ENCODE measurements at places on chromosomes 2 and 18.

DNA sequence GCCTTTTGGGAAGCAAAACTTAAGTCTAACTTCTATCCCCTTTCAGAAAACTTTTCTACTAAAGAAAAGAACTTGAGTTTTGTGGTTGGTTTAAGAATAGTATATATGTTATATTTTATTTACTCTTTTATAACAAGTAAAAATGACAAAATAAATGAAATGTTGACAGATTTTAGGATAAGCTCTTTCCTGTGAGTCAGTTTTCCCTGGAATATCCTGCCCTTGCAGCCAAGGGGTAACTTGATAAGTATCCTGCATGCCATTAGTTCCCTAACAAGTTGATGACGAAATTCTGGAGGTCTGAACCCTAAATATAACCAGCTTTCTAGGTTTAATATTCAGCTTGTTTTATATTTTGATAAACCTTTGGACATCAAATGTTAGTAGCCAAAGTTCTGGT lies 7.3 kb upstream of the HTR2B start:
- no peak for DNase-seq

- peak; percentile 88 for DNase-seq
Measured at GRCh38 chr18:12657684-12658425, at the start of gene SPIRE1. SPIRE1 (minus strand) TSS chr18:12658107; CDS start chr18:12657866, 241 bp downstream.

- no peak for DNase-seq
Measured at GRCh38 chr2:101307503-101307902, 998 bp downstream of the RNF149 start.

GRCh38 chr2:71122387-71123298 lies 7.4 kb downstream of the MCEE start:
- DNase-seq, result no peak

DNA sequence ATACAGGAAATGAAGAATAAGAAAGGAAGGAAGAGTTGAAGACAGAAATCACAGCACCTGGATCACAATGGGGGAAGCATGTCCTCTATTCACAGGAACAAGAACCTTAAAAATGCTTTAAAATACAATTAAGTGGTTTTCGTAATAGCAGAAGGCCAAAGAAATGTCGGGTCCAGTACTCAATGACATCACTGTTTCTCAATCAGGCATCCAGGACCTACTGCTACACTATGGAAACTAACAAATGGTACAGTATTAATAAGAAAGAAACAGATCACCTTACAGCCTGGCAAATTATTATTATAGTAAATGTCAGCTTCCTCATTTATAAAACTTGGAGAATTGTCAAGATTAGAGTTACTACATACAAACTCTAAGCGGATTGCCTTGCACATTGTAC lies 15.8 kb downstream of the HNRNPLL start:
- no peak for DNase-seq

DNA sequence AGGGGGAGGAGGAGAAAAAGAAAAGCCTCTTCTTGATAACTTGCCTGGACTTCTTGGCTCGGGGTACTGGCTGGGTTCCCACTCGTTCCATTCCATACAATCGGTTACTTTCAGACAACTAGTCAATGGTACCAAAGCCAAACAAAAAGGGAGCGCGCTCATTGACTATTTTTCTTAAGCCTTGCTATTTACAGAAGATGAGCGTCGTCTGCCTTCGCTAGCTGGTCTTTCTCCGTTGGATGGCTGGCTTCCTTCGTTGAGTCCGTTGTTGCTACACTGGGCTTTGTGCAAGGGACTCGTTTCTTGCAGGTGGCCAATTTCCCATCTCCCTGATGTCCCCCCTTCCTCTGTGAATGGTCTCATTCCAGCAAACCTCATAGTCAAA lies 260.4 kb downstream of the ZNF516 start:
- peak; percentile 84 for DNase-seq

DNA sequence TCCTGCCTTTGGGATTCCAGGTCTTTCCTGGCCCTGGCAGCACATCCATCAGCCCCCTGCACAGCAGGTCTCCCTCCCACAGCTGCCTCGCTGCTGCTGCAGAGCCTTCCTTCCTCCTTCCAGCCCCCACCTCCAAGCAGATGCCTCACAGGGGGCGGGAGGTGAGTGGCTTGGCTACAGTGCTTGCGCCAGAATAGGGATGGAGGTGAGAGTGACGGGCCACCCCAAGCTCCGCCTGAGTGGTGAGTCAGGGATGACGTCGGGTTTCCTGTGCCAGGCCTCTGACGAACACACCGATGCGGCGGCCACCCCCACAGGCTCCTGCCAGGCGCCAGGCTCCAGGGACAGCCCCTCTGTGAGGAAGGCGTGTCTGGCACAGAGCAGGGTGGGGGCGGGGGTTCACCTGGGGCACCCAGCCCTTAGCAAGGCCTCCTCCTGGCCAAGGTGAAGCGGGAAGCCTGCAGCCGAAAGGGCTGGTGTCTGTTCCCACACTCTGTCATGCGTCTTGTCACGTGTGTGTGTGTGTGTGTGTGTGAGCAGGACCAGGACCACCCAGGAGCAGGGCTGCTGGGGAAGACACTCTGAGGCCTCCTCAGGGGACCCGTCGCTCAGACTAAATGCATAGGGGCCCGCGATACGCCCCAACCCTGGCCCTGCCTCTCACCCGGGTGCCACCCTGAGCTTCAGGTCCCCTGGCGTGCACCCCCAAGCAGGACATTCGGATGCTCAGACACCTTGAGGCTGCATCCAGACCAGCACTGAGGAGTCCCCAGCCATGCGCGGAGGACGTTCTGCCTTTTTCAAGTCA lies 3.4 kb upstream of the DUSP2 start:
- DNase-seq, result peak; percentile 68

DNA sequence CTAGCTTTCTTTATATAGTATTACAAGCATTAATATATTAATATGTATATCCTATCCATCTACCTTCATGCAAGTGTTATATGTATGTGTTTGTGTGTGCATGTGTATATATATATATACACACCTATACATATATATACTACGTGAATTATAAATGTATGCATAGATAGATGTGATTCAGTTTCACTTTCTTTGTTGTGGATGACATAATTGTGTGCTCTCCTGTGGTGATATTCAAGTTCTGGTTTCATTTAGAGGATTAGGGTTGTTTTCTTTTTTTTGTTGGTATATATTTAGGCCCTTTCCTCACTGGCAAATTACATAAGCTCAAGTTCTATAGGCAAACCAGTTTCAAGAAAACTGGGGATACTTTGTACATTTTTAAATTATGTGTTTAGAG lies 225.7 kb upstream of the FANCL start:
- DNase-seq, result no peak

DNA sequence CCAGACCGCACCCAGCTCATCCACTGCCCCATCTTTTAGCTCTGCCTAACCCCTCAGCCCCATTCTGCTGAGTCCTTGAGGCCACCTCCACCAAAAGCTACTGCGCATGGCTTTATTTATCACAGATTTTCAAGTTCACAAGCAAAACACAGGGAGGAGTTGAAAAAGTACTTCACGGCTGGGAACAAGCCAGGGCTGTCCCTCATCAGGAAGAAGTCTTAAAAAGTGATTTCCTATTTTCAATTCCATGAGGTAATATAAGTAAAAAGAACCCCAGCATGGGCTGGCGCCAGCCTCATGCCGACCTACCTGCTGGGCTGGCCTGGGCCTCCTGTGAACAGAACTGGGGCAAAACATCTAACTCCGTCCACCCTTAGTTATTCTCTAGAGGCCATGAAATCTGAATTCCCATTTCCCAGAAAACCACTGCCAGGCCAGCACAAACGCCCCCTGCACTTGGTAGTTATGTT lies 69.0 kb downstream of the POLR1A start:
- no peak for DNase-seq

- DNase-seq, result no peak
Measured at GRCh38 chr2:98310010-98310409, 36.2 kb upstream of the CNGA3 start.

- DNase-seq, result no peak
Measured at GRCh38 chr2:187500585-187501359, 52.7 kb upstream of the CALCRL start.

DNA sequence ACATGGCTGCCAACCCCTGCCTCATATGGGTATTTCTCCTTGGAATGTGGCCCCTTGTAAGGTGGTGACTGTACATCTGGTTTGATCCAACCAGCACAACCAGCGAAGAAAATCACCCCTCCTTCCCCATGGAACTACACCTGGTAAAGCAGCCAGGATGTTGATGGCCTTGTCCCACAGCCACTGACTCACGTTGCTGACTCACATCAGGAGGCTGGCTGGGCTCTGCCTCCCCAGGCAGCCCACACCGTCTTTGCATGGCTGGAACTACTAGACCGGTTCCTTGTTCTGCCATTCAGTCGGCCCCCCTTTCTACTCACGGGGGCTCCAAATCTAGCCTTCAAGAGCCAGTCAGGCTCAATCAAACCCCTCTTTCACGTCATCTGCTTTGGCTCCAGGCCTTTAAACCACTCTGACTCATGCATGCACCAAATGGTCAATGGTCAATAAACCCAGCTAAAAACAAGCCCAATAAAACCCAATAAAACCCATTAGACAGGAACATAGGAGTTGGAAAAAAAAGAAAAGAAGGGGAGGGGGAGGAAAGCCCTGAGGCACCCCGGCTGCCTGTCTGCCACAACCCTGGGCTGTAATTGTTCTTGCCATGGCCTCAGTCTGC lies 114.8 kb downstream of the PLB1 start:
- DNase-seq, result no peak

GRCh38 chr2:78411303-78411702 lies 614.2 kb upstream of the REG3G start:
- no peak for DNase-seq

DNA sequence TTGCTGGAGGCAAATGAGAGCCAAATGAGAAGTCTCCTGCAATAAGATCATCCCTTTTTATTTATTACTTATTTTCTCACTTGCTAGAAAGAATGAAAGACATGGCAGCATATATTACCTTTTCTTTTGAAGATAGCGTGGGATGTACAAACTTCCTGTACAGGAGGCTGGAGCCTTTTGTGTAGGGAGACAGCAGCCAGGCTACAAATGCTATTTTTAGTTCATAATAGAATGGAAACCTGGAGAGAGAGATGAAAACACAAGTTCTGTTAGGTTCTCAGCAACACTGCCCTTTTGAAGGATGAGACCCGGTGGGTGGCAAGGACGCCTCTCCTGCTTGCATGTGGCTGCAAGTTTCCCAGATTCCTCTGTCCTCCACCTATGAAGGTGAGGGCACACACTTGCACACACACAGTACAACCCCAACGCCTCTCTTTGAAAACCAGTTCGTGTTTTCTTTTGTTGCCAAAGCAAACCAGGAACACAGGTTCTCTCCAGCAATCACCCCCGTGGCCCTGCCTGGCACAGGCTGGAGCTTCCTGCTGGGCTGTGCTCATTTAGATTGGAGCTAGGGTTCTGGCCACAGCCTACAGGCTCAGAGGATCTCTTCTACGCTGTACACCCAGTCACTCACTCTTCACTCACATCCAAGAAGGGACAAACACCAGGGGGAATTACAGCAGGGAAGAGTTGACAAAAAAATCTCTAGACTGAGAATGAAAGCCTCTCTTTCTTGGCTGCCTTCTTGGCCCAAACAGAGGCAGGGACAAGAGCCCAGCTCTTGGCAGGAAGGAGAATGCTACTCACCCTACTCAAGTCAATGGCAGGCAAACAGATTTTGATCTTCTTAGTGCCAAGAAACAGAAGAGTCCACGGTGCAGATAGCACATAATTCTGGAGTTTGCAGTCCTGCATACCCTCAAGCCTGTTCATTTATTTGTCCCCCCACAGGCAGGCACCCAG lies 55.6 kb downstream of the MRPL35 start:
- DNase-seq, result peak; percentile 62

DNA sequence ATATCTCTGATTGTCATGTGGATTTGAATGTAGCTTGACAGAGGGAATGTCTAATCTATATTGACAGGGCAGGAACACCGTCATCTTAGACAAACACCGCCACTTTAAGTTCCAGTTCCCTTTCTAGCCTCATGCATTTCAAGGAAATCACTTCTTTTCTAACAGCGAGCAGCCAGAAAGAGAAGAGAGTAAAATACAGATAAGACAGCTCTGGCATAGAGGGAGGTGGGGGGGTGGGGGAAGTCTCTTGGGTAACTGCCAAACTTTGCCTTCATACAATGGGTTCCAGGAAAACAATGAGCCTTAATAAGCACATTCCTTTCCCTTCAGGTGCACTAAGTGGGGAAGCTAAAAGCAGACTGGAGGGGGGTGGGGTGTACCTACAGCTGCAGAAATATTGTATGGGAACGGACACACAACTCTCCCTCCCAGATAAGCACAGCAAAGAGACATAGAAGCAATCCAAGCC lies 37.2 kb downstream of the CASP10 start:
- no peak for DNase-seq

DNA sequence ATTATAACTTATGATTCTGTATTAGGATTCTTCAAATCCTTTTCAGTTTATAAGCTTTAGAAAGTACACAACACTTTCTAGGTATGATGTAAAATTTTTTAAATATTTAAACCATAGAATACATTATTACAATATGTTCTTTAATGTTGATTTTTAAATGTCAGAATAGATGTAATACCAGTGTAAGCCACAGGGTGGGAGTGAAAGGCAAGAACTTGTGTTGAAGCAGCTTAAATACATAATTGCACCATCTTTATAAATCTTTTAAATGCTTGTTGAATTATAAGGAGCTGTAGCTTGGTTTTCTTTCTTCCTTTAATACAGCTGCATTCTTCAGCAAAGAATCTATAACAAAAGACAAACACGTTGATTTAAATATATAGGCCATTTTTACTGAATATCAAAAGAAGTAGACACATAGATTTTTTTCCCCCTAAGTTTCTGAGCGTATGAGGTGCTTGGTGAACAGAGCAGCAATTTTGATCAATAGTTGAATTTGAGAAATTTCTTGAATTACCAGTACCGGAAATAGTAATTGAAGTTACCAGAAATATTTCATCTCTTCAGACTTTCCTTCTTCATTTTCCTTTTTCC lies 63.0 kb downstream of the TANK start:
- DNase-seq, result peak; percentile 76

DNA sequence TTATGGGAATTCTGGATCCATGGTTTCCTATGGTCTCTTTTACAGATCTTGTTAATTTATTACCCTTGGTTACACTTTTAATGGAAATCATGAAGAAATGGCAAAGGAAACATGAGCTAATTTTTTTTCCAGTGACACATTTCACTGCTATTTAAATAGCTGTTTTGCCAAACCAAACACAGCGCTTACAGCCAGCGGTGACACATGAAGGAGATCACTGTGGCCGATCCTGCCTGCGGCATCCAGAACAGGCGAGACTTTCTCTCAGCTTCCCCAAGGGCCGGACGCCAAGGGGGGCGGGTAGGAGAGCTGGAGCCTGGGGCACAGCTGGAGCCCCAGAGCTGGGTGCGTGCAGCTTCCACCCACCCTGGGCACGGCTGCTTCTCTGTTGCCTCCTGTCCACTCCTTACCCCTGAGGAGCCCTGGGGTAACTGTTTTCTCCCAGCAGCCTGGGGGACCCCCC lies 81.4 kb upstream of the PKDCC start:
- peak; percentile 65 for DNase-seq

- no peak for DNase-seq
Measured at GRCh38 chr18:5884375-5884774, 10.9 kb downstream of the TMEM200C start.

GRCh38 chr18:36811430-36811829 lies 17.4 kb downstream of the TPGS2 start:
- no peak for DNase-seq

Data from brain (organoid and tissue), 16 donors.